NCI-H510A treated with DMSO at 0.1 percent for 48 hours (cell line): ENCODE measurements at places on chromosomes 7 and 10.

GRCh38 chr7:13826752-13827151 lies 162.7 kb downstream of the ETV1 start:
- no peak for DNase-seq

DNA sequence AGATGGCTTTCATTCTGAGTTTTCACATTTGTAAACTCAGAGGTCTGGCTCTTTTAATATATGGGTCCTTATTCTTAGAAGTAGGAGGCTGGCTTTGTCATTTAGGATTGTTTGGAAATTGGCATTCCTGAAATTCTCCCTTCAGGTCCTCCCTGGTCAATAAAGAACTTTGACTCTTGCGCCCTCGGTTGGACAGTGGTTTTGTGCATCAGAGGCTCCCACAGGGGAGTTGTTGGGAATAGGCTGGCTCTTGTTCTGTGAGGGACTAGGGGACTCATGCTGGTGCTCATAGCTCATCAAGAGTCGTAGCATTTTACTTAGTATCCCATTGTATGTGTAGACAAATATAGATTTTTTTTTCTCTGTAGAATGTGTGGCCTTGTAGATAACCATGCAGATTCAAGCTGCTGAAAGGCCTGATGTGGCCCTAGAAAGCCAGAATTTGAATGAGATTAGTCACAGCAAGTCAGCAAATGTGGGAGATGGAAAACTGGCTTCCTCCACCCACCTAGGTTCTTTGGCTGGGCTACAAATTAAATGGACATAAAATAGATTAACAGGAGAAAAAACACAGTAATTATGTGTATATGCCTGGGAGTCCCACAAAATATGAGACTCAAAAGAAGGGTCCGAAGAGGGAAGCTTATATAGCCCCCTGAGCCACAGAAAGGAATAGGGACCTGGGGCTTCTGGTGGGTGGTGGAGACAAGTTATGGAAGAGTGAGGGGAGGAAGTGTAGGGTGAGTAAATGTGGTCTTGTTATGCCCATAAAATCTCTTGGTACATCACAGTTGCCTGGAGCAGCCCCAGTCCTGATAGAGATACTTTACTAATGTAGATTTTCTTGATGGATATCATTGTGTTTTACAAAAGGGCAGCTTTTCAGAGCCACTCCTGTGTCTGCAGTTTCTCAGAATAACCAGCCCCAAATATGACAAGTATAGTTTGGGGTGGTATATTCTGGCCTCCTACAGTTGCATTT lies 94.6 kb upstream of the BTBD16 start:
- DNase-seq: no peak

GRCh38 chr7:116577320-116577871 lies 52.6 kb downstream of the CAV1 start:
- no peak for DNase-seq

GRCh38 chr10:36688717-36689116 lies 436.7 kb upstream of the ANKRD30A start:
- DNase-seq: no peak

DNA sequence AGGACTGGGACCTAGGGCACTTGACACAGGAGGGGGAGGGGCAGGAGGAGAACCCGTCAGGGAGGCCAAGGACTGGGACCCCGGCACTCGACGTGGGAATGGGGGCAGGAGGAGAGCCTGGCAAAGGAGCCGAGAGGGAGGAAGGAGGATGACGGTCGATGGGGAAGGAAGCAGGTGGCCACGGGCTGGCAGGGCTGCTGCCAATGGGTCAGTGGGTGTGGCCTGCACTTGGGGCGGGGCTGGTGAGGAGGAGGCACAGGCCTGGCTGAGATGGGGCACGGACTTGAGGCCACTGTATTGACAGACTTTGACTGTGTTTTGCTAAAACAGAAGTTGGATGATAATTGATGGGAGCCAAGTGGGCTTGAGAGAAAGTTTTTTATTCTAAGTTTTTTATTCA lies 68.9 kb downstream of the RBM33 start:
- DNase-seq: no peak

DNA sequence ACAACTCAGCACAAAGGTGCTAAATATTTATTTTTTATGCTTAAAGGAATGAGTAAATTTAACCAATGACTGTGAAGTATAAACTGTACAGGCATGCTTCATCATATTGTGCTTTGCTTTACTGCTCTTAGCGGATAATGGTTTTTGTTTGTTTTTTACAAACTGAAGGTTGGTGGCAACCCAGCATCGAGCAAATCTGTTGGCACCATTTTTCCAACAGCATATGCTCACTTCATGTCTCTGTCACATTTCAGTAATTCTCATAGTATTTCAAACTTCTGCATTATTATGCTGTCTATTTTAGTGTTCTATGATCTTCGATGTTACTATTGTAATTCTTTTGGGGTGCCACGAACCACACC lies 22.8 kb downstream of the BRAF start:
- no peak for DNase-seq

DNA sequence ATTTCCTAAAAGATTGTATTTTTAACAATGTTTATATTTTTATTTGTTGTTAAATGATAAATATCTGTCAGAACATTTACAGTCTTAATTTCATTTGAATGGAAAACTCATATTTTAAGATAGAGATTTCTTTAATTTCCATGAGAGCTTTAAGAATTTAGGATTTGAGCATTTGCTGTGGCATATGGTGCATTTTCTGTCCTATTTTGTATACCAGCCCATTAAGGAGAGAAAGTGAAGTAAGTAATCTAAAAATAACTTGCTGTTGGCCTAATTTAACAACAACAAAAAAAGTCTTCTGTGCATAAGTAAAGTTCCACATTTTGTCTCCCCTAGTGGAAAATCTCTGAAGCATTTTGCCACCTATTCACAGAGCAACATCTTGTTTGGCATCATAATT lies 190.9 kb upstream of the PPP1R3A start:
- DNase-seq: no peak

DNA sequence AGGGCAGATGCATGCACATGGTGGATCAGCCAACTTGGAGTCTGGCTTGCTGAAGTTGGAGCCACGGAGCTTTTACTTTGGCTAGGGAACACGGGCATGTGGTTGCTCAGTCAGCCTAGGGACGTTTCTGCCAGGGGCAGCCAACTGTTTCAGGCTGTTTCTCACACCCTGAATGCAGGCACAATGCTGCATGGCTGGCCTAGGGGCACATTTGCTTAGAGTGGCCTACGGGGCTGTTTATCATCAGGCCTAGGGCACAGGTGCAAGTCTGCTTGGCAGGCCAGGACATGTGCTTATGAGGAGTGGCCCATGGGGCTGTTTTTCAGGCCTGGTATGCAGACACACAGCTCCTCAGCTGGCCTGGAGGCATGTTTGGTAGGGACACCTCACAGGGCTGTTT lies 107.4 kb downstream of the GSAP start:
- no peak for DNase-seq

DNA sequence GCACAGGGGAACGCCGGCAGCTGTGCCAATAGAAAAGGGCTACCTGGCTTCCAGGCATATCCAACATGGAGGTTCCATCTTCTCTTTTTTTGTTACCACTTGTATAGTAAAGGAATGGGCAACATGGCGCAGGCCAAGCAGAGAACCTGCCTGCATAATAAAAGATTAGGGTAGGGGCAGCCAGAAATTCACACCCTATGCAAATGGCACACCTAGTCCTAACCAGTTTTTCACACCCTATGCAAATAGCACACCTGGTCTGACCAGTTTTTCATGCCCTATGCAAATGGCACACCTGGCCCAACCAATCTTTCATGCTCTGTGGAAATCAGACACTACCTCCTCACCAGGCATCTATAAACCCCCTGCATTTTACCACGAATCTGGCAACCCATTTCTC lies 369.5 kb downstream of the IPMK start:
- DNase-seq: peak; percentile 41

GRCh38 chr7:117023325-117023854 lies 70.1 kb downstream of the ST7 start:
- DNase-seq: no peak

- DNase-seq: no peak
Measured at GRCh38 chr7:157000741-157001653, 9.5 kb downstream of the MNX1 start.

- no peak for DNase-seq
Measured at GRCh38 chr10:128734734-128735133, 608.5 kb upstream of the MKI67 start.

- DNase-seq: no peak
Measured at GRCh38 chr7:37495574-37496184, 47.0 kb upstream of the ELMO1 start.

DNA sequence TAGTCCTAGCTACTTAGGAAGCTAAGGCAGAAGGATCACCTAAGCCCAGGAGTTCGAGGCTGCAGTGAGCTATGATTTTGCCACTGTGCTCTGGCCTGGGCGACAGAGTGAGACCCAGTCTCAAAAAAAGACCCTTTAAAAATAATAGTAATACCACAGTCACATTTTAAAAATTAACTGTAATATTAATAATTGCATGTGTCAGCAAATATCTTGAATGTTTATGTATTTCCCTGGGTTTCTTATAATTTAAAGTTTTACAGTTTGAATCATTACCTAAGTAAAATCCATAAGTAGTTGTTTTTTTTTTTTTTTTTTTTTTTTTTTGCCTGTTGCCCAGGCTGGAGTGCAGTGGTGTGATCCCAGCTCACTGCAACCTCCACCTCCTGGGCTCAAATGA lies 69.2 kb downstream of the LYZL2 start:
- no peak for DNase-seq

- DNase-seq: no peak
Measured at GRCh38 chr7:66157060-66157459, 42.4 kb downstream of the CRCP start.

- peak; percentile 10 for DNase-seq
Measured at GRCh38 chr7:140625908-140626868, 14.4 kb downstream of the DENND2A start.

GRCh38 chr7:54906963-54907362 lies 111.9 kb upstream of the EGFR start:
- DNase-seq: no peak

- DNase-seq: no peak
Measured at GRCh38 chr10:14474656-14475055, 143.9 kb upstream of the FRMD4A start.

DNA sequence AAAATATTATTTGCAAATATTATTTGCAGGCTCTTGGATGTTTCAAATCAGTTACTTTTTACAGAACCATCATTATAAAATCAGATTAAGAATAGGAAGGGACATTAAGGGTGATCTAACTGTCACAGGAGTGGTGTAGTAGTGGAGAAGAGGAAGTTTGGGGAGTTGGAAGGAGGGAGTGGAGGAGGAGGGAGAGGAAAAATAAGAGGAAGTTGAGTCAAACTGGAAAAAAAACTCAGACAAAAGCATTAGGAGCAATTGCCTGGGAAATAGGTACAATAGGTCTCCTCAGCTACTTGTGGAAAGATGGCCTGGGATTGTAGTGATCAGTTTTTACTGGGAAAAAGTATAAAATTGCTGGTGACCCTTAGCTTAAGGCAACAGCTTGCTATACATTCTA lies 77.7 kb upstream of the GPR37 start:
- DNase-seq: no peak

GRCh38 chr10:17023386-17024298 lies 106.0 kb downstream of the CUBN start:
- DNase-seq: no peak

DNA sequence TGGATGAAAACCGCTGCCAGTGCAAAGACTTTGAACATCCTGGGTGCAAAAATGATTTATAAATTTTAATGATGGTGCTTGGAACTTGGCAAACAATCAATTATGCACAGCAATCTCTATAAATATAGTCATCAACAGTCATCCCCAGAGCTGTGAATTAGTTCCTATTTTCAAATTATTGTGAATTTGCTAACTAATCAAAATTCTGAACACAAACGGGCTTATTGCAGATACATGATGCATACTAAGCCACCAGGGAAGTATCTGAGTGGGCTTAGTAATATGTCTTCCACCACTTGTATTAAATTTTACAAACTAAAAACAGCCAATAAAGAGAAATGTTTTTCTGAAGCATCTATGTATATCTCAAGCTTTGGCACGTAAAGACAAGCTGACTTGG lies 165.2 kb downstream of the CALCR start:
- no peak for DNase-seq

- DNase-seq: no peak
Measured at GRCh38 chr7:110600956-110601355, 490.0 kb upstream of the LRRN3 start.

GRCh38 chr7:146146831-146147486 lies 30.4 kb downstream of the CNTNAP2 start:
- DNase-seq: peak; percentile 39

DNA sequence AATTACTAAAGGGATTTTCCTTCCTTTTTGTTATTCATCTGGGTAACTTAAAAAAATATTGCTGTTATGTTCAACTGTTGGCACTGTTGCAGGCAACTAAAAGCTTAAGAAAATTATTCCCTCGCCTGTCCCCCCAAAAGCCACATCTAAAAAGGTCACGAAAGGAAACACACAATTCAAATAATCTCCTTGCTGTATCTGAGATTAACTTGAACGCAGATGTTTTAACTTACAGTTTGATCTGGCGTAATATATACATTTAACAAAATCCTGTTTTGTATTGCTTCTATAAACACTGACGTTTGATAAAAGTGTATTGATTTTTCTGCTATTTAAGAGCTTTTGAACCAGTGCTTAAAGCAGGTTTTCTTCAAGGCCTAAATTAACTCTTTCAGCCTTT lies 432.1 kb downstream of the SUGCT start:
- no peak for DNase-seq

DNA sequence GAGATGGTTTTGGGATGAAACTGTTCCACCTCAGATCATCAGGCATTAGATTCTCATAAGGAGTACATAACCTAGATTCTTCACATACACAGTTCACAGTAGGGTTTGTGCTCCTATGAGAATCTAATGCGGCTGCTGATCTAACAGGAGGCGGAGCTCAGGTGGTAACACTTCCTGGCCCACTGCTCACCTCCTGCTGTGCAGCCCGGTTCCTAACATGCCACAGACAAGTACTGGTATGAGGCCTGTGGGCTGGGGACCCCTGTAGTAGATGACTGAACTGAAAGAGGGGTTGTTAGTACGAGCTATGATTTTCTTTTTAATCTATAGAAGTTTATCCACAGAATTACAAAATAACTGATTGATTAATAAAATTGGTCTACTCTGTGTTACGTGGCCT lies 48.1 kb downstream of the DGKB start:
- DNase-seq: no peak

- DNase-seq: no peak
Measured at GRCh38 chr7:149063476-149063875, 27.0 kb downstream of the ZNF786 start.

- DNase-seq: no peak
Measured at GRCh38 chr7:134548877-134549276, at the start of gene AKR1B15. Gene AKR1B15 (plus strand): TSS chr7:134549110. CDS start chr7:134564620, 15,510 bp downstream.
